ENCODE measurements at places on chromosomes 6 and 20.
A peak's percentile ranks its signal among the peaks of the same experiment; 100 is the strongest.

GRCh38 chr20:3106658-3107463 is 22.3 kb upstream of the AVP start:
- DNase-seq = no peak

DNA sequence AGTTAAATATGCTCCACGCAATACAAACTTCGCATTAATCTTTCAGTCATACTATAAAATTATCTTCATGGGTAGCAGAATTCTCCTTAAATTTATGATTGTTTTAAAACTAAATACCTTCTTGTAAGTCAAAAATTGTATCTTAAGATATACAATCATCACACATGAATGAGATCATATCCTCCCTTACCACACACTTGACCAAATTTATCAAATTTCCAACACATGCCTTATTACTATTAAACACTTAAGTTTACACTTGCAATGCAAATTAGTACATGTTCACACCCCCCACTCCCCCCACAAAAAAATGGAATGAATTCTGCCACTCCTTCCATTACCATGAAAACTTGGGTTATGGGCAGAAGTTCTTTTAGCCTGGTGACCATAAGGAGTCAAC is 13.8 kb downstream of the RANBP9 start:
- DNase-seq = peak; percentile 18

- DNase-seq = no peak
Observed at GRCh38 chr20:51608061-51608460, 65.5 kb upstream of the NFATC2 start.

DNA sequence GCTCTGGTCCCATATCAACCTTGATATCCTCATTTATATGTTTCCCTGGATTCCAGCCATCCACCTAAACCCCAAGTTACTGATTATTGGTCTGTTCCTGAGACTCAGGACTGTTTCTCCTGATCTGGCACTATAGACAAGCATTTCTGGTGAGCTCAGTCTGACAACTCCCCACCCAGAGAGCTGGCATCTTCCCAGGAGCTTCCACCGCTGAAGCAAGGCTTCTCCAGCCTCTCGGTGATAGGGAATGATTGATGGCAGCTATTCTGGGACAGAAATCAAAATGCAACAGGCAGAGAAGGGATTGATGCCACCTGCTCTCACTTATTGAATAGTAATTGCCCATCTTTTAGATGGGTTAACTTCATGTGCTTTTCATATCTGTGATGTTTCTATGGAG is 169.7 kb upstream of the GGTLC1 start:
- no peak for DNase-seq

DNA sequence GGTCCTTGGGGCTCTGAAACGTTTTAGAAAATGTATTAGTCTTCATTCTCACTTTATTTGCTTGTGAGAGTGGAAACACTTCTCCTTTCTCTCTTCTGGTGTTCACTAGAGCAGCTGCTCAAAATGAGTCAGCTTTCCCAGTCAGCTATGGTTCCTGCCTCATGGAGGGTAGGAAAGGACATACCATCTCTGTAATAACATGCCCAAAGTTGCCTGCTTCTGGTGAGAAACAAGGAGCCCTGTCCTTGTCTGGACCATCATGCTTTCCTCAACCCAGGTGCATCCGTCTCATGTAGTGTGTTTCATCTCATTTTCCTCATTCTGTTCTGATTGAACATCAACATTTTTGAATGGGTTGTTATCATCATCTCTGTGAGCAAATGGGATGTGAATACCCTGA is 17.1 kb upstream of the TINAG start:
- DNase-seq = no peak

DNA sequence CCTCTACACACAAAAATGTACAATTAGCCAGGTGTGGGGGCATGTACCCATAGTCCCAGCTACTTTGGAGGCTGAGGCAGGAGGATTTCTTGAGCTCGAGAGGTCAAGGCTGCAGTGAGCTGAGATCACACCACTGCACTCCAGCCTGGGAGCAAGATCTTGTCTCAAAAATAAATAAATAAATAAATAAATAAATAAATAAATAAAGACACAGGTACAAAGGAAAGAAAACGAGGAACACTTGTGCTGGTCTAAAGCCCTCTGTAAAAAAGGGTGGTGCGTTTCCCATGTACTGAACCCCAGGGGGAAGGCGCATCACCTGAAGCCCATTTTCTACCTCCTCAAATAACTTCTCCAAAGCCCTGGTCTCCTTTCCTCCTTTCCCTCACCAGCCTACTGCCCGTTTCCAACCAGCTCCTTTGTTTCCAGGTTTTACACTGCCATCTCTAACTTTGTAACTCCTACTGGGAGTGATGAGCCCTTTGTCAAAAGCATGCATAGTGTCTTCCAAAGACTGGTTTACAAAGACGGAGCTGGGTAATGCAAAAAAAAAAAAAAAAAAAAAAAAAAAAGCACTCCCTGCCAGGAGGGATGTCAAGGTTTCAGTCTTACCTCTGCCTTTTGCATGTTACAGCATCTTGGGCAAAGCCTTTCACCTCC is 81.5 kb upstream of the SOX4 start:
- DNase-seq = no peak

Measured in CD4-positive, alpha-beta T cell treated with Interleukin-2 at 100 ng/mL for 4 hours (primary cell).